ENCODE measurements at places on chromosomes 7 and 10. TPM values are rescaled to one million over a fixed set of nuclear protein-coding genes. Genes with fewer than 3 reads are reported as not detected.

The ITGA8 gene
- polyA plus RNA-seq: 59.3 TPM

GRCh38 chr10:76205361-76205760, 773.9 kb downstream of the LRMDA start:
- no peak for DNase-seq

DNA sequence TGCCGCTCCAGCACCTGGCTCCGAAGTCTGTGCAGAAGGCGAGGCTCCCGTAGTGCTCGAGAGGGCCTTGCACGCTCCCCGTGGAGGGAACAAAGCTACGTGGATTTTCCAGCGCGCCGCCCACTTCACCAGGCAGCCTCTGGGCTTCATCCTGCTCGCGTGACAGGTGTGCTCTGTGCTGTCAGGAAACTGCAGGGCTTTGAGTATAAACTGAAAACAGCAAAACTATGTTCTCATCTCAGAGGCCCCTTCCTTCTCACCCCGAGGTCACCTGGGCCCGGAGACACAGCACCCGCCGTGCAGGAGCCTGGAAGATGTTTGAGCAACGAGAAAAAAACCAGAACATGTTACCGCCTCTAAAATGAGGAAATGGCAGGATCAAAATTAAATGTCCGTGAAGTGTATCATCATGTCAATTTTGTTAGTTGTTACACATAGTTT, 17.6 kb upstream of the GPR146 start:
- DNase-seq: no peak

The GDF10 gene
- 2.4 TPM for polyA plus RNA-seq

GRCh38 chr7:26167303-26167934, 15.4 kb downstream of the NFE2L3 start:
- no peak for DNase-seq

GRCh38 chr10:89515031-89515841, 20.2 kb downstream of the SLC16A12 start:
- DNase-seq: no peak

DNA sequence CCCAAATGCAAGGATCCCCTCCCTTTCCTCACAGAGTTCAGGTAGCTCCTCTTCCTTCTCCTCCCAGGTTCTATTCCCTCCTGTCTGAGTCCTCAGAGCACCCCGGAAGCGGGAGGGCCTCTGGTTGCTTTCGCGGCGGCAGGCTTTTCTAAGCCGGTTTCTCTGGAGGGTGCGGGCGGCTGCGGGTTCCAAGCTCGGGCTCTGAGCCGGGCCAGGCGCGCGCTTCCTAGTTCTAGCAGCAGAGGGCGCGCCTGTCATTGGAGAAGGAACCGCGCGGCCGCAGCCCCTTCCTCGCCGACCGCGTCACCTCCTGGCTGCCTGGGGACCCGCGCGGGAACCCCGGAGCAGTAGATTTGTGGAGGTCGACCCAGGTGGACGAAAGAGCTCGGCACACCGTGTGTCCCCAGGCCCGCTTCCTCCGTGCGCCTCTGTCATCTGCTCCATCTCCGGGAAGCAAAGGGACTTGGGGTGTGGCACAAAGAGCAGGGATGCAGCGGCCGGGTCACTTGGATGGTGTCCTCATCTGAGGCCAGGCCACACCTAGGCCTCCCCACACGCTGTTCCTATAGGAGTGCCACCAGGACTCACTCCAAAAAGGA, 389.0 kb upstream of the PODXL start:
- no peak for DNase-seq

DNA sequence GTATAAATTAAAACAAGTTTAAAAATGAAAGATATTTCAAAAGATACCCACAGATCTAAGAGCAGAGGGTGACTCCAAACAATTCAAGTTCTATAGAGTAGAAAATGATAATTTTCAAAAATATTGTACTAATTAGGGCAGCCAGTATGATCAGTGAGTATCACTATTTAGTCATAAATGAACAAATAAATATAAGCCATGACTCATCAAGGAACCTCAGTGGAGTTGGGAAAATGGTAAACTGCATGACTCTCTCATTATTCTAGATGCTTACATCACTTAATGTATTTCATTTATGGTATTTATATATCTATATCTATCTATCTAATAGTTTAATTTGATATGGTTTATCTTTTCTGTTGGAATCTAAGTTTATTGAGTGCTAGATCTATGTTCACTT, 94.3 kb downstream of the THSD7A start:
- no peak for DNase-seq

GRCh38 chr10:26367771-26368170, 70.4 kb upstream of the APBB1IP start:
- DNase-seq: peak; percentile 59

The RELN gene
- 12.0 TPM for polyA plus RNA-seq

GRCh38 chr7:98456866-98457265, 56.0 kb upstream of the BAIAP2L1 start:
- DNase-seq: no peak

GRCh38 chr7:1794888-1795542, 124.9 kb downstream of the ELFN1 start:
- no peak for DNase-seq

DNA sequence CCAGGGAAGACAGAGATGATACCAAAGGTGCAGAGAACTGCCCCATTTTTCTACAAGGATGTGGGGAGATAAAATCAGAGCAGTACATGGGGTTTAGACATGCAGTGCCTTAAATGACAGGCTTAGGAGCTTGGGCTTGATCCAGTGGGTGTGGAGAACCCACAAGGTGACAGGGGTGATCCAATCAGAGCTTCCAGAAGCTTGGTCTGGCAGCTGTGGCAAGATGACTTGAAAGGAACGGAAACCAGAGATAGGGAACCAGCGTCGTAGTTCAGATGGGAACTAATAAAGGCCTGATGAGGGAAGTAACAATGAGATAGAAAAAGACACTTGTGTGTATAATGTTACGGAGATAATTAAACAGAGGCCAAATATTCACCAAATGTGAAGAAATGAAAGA, 80.7 kb downstream of the SLC37A3 start:
- DNase-seq: no peak

DNA sequence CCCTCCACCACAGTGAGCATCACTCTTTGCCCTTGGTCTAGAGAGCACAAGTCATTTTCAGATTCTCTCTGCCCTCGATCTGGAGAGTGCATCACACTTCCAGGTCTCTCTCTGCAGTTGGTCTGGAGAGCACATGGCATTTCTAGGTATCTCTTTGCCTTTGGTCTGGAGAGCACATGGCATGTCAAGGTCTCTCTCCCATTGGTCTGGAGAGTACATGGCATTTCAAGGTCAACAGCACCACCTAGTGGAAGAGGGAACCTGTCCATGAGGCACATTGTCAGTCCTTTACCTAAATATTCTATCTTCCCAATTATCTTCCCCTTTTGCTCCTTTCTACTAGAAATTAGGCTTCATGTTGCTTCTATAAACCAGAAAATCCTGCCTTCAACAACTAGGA, 1139.4 kb downstream of the XPNPEP1 start:
- DNase-seq: no peak

DNA sequence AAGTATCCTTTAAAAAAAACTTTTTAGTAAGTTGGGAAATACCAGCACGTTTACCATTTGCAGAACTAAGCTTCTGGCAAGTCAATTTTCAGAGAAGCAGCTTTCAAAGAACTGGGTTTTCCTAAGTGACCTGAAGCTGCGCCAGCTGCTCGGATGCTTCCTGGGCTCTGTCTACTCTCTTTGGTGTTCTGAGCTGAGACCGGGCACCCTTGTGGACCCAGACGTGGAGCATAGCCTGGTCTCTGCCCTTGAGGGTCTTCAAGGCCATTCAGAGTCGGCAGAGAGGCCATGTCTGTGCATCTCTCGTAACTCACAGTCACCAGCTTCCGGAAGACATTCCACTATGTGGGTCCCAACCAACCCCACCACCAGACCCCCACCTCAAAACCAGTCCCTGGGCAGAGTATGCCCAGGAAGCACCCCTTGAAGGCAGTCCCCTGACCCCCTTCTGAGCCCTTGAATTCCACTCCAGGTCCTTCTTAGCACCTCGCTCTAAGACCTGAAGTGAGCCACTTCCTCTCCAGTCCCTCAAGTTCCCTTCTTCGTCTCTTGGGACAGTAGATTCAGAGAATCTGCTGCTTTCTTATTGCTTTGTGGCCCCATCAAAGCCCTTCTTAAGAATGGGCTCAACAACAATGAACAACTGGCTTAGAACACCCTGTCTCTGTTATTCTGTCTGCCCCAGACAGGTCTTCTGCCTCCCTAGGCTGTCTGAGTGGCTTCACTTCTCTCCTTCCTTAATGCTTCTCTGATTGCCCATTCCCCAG, 8.5 kb downstream of the CALML5 start:
- no peak for DNase-seq
